Nucleus accumbens (tissue), 56 donors: ENCODE measurements at places on chromosomes 2 and 18.

- no peak for DNase-seq
Measured at GRCh38 chr2:69057660-69058059, 44.7 kb downstream of the ANTXR1 start.

DNA sequence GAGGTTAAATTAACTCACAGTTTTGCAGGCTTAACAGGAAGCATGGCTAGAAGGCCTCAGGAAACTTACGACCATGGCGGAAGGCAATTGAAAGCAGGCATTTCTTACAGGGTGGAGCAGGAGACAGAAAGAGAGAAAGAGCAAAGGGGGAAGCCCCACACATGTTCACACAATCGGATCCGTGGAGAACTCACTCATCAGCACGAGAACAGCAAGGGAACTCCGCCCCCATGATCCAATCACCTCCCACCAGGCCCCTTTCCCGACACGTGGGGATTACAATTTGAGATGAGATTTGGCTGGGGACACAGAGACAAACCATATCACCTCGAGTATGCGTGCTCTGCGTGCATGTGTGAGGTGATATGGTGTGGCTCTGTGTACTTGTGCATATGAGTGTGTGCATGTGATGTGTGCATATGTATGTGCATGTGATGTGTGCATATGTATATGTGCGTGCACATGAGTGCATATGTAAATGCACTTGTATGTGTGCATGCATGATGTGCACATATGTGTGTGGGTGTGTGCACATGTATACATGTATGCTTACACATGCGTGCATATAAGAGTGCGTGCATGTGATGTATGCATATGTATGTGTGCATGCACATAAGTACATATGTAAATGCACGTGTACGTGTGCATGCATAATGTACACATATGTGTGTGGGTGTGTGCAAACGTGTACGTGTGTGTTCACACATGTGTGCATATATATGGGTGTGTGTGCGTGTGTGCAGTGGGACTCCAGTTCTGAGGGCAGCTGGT, 108.7 kb upstream of the HDAC4 start:
- no peak for DNase-seq

- DNase-seq = no peak
Measured at GRCh38 chr2:71235930-71236587, 9.2 kb upstream of the PAIP2B start.

DNA sequence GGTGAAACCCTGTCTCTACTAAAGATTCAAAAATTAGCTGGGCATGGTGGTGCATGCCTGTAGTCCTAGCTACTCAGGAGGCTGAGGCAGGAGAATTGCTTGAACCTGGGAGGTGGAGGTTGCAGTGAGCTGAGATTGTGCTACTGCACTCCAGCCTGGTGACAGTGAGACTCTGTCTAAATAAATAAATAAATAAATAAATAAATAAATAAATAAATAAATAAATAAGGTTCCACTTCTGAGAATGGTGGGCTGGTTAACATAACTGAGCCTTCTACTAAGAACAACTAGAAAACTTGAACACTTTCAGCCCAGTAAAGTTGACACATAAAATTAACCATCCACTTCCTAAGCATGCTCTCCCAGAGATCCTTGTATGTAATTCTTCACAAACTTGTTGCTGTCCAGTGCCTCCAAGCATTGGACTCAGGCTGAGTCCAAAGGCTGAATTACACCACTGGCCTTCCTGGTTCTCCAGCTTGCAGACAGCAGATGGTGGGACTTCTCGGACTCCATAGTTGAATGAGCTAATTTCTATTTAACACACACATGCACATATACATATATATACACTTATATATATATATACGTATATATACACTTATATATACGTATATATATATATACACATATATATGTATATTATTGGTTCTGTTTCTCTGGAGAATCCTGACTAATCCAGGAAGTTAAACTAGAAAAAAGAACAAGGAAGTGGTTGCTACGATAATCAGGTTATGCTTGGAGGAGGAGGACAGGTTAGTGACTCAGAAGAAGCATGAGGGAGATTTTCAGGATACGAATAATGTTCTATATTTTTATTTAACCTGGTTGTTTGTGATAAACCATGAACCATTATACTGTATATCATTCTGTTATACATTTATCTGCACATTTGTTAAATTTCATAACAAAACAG, 348.8 kb downstream of the METTL4 start:
- no peak for DNase-seq

- DNase-seq = no peak
Measured at GRCh38 chr2:83531206-83531826, 927.8 kb downstream of the SUCLG1 start.

- DNase-seq = no peak
Measured at GRCh38 chr2:133432778-133433177, 135.5 kb downstream of the NCKAP5 start.

DNA sequence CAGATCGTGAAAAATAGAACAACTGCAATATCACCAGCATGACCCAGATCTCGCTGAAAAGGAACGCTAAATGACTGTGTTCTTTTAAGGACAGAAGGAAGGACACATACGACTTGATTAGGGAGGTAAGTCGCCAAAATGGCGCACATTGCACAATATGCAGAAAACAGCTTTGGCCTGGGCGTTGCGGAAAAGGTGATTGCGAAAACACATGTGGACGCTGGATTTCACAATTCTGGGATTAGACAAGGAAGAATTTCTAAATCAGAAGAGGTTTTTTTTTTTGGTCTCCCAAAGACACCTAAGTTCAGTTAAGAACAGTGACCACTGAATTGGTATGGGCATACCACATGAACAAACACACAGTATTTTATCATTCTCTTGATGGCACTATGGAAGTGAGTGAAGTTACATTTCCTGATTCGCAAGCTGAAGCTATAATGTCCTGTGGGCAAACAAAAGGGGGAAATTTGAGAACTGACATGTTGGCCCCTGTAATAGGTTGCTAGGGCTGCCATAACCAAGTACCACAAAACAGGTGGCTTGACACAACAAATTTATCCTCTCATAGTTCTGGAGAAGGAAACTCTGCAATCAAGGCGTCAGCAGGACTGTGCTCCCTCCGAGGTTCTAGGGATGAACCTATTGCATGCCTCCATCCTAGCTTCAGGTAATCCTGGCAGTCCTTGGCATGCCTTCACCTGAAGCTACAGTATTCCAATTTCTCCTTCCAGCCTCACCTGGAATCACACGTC, 25.8 kb upstream of the ERICH2 start:
- no peak for DNase-seq

GRCh38 chr2:1817256-1818051, 73.1 kb upstream of the PXDN start:
- peak; percentile 46 for DNase-seq

- DNase-seq = no peak
Measured at GRCh38 chr18:10477121-10477862, 22.9 kb downstream of the APCDD1 start.

DNA sequence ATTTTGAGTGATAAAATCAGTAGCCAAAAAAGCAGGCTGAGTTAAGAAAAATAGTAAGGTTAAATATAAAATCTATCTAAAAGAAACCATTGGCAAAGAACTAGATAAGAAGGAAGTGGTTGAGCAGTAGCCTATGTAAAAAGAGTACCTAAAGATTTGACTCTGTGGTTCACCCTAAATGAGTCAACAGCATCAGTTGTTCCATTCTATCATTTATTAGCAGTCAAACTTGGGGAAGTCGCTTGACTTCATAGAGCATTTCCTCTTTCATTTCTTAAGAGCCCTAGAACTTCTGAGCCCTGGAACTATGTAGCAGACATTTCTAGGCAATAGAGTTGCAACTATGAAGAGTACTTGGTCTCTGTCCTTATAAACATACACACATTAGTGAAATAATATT, 381.7 kb downstream of the NUP35 start:
- no peak for DNase-seq

GRCh38 chr2:232632904-232633412, 446 bp upstream of the EFHD1 start:
- peak; percentile 77 for DNase-seq

GRCh38 chr18:22687892-22688680, 245.0 kb upstream of the RBBP8 start:
- no peak for DNase-seq

DNA sequence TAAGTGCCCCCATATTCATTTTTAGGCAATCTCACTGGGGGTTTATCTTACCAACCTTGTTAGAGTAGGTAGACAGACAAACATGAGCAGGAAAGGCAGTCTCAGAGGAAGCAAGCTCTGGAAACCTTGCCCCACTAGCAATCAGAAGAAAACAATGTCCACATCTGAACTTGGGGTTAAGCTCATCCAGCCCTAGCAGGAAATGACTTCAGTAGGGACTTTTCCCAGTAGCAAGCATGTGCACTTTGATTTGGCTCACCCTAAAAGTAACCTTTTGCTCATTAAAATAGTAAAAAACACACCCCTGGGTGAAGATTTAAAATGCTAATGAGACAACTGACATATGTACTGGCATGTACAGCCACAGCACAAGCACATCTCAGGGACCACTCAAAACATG, 175.5 kb downstream of the AKAIN1 start:
- DNase-seq = no peak

- DNase-seq = no peak
Measured at GRCh38 chr2:74856004-74856578, 22.2 kb downstream of the HK2 start.

- DNase-seq = no peak
Measured at GRCh38 chr18:9065864-9066263, 36.6 kb upstream of the NDUFV2 start.

- DNase-seq = peak; percentile 17
Measured at GRCh38 chr2:161134547-161135518, 25.4 kb upstream of the TANK start.

DNA sequence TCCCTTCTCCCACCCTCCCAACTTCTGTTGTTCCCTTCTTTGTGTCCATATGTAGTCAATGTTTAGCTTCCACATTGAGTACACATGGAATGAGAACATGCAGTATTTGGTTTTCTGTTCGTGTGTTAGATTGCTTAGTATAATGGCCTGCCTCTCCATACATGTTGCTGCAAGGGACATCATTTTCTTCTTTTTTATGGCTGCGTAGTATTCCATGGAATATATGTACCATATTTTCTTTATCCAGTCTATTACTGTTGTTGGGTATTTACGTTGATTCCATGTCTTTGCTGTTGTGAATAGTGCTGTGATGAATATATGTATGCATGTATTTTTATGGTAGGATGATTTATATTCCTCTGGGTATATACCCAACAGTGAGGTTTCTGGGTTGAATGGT, 42.0 kb downstream of the NUP35 start:
- no peak for DNase-seq

DNA sequence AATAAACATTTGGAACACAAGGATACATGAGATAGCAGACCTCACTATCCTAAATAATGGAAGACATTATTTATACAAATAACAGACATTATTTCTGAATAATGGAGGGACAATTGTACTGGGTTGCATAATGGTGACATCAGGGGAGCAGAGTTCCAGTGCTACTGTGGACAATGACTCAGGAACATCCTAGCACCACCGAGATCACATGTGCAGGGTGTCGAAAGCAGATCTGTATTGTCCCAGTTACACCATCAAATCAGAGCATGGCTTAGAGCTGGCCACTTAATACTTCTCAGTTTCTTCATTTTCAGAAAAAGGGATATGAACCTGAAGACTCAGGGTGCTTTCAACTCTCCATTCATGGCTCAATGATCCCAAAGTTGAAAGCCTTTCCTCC, 249.1 kb upstream of the RBMS1 start:
- DNase-seq = no peak

- no peak for DNase-seq
Measured at GRCh38 chr2:105848367-105848766, 103.7 kb downstream of the NCK2 start.

DNA sequence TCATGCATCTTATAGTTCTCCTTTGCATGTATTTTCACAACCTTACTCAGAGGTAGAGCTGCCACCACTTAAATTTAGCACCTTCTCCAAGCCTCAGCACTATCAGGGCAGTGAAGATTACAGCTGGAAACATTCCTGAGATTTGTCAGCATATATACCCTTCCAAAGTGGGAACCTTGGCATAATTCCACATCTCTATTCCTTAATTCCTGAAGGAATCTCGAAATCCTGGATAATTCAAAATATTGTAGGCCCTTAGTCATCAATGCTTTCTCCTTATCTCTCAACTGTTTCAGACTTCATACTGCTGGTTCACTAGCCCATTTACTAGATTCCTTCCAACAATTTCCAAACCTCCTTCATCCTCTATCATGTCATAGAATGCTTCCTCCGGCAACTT, 87.4 kb downstream of the ITSN2 start:
- no peak for DNase-seq

GRCh38 chr2:154995361-154995760, 296.9 kb downstream of the KCNJ3 start:
- no peak for DNase-seq

DNA sequence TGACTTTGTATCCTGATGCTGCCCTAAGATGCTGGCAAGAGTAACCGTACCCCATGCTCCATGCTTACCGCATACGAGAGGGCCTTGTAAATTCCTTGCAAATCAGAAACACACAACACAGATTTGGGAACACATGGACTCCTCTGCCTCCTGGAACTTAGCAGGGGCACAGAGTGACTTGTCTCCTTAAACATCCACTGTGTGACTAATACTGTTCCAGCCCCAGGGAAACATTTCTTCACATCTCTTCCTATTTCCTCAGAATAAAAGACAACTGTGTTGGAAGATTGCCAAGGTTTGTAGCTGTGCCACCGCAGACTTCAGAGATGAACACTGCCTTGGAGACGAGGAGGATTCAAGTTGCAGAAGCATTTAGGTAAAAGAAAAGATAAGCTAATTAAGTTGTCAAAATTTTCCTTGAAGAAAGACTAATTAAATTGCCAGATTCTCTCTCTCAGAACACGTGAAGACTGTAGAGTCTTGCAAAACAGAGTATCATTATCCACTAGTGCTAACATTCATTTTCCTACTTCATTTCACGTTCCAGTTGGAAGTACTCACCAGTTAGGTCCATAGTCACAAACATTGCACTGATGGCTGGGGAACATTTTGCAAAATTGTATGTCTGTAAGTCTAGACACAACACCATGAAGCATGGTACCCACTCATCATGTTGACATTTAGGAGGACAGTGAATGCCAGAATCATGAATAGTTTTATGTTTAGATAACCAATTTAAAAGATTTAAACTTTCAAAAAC, 188.8 kb downstream of the TSN start:
- DNase-seq = peak; percentile 25

DNA sequence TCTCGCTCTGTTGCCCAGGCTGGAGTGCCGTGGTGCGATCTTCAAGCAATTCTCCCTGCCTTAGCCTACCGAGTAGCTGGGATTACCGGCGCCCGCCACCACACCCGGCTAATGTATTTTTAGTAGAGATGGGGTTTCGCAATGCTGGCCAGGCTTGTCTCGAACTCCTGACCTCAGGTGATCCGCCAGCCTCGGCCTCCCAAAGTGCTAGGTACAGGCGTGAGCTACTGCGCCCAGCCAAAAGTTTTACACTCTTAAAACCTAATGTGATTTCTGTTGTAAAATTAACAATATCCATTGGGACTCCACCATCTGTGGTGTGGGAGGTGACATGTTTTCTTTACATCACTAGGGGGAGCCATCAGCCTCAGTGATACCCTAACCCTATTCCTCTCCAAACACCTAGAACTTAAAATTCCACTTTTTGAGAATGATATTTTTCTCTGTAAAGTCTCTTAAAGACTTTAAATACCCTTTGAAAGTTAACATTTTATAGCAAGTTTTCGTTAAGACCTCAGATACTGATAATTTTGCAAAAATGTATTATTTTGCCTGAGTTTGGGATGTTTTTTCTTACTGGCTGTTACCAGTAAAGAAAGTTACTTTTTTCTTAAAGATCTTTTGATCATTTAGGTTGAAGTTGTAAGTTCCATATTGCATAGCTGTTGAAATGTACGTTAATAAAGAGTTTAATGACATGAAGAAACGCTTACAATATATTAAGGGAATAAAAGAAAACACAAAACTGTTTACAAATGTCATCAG, 11.6 kb upstream of the EIF2AK2 start:
- DNase-seq = no peak
